HT-29 (cell line): ENCODE measurements at places on chromosomes 5 and 9. TPM values are rescaled to one million over a fixed set of nuclear protein-coding genes. Genes with fewer than 3 reads are reported as not detected.

DNA sequence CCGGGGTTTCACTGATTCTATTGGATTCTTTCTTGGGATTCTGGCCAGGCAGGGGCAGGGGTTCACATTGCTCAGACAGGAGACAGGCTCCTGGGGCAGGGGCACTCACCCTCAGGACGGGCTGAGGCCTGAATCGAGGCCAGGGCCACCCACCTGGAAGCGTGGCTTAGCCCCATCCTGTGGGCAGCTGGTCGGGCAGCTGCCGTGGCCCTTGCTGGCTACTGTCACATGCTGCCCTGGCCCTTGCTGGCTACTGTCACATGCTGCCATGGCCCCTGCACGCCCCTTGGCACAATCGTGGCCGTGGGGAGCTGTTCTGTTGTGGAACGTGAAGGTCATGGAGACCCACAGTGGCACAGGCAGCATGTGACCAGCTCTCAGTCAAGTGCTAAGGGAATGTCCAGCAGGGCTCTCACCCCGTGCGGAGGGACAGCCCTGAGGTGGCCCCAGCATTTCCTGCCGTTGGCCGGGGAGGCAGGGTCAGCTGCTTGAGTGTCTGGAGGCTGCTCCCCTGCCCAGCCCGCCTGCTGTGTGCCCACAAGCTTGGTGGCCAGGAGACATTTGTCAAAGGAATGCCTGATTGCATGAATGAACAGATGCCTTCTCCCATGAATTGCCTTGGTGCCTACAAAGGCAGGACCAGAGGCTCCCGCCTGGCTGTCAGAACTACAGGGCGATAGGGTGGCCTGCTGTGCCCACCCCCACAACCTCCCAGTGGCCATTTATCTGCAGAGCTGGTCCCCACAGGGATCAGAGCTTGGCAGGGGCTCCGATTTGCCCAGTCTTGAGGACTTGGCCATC is 16.9 kb upstream of the TMEM250 start:
- DNase-seq: no peak

- no peak for DNase-seq
Observed at GRCh38 chr9:7478646-7479045, 320.9 kb downstream of the DMAC1 start.

DNA sequence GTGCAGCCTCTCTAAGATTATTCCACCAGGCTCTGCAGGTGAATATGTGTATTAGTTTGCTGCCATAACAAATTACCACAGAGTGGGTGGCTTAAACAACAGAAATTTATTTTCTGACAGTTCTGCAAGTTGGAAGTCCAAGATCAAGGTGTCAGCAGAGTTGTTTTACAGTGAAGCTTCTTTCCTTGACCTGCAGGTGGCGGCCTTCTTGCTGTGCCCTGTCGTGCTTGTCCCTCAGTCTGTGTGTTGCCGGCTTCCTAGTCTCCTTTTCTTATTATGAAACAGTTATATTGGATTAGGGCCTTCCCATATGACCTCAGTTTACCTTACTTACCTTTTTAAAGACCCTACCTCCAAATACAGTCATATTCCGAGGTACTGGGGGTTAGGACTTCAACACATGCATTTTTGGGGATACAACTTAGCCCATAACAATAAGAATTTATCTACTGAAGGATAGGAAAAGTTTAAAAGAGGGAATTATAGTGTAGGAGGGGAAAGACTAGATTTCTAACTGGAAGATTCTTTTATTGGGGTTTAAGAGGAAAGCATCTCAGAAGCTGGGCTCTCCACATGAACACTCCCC is 97.4 kb downstream of the OSTF1 start:
- DNase-seq: peak; percentile 65

GRCh38 chr5:10581867-10582511 is 18.1 kb downstream of the ANKRD33B start:
- no peak for DNase-seq

UBLCP1 gene
- 3.2 and 3.7 TPM in 2 replicates for total RNA-seq

GRCh38 chr5:171457208-171457981 is 37.9 kb downstream of the FGF18 start:
- DNase-seq: no peak

ARPC5L gene
- 66.9 and 76.1 TPM in 2 replicates for total RNA-seq

PPP3R2 gene
- not detected in 2 replicates for total RNA-seq

- DNase-seq: no peak
Observed at GRCh38 chr5:139415221-139415861, 11.5 kb upstream of the SPATA24 start.

PCDHA9 gene
- not detected in 2 replicates for total RNA-seq

PKD2L2 gene
- total RNA-seq: not detected in 2 replicates

- DNase-seq: no peak
Observed at GRCh38 chr5:57452885-57453284, 29.7 kb downstream of the ACTBL2 start.

GRCh38 chr5:113237893-113238292 is 196.9 kb downstream of the TSSK1B start:
- no peak for DNase-seq

IL31RA gene
- not detected in 2 replicates for total RNA-seq

DNA sequence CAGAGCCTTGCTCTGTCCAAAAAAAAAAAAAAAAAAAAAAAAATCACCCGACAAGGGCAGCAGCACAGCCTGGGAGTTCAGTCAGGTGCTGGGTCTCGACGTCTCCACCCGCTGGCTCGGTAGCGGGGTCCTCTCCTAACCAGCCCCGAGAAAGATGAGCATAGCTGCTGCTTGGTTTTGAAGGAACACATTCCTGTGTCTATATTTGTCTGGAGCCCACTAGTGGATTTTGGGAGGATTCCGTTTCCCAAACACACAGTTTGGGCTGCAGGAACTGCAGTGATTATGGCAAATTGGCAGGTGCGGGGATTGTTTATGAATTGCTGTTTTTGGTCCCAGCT is 1.2 kb downstream of the OTULINL start:
- no peak for DNase-seq

GRCh38 chr5:111517853-111518501 is 5.6 kb upstream of the STARD4 start:
- DNase-seq: no peak

DNA sequence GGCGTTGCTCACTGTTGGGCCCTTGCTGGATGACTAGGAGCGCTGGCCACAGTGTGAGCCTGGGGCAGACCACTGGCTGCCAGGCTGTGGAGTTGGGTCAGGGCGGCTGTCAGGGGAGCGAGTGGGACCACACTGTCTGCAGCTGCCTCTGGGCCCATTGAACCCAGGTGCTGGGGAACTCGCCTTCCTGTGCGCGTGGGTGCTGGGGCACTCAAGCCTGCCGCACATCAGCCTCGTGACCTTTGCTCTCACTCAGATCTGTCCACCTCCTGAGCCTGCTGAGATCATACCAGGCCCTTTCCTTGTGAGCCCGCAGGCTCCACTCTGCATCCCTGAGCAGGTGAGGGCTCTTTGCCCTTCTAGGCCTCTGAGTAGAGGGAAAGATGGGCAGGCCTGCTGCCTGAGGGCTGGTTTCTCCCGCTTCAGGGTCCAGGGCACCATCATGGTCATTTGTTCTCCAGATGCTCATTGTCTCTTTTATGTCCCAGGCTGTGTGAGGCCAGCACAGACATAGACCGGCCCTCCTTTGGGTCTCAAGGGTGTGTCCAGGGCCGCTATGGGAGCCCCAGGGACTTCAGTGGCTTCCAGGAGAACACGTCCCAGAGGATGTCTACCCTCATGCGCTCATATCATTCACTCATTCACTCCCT is 26.5 kb downstream of the WNK2 start:
- no peak for DNase-seq

GRCh38 chr9:78032730-78033457 is 1.3 kb upstream of the GNAQ start:
- DNase-seq: peak; percentile 54

- DNase-seq: no peak
Observed at GRCh38 chr9:104572612-104573011, 3.6 kb downstream of the OR13C8 start.

- DNase-seq: no peak
Observed at GRCh38 chr5:168260353-168261226, 30.9 kb upstream of the WWC1 start.

GFI1B gene
- not detected in 2 replicates for total RNA-seq

- peak; percentile 61 for DNase-seq
Observed at GRCh38 chr9:133437753-133438531, 15.8 kb downstream of the ADAMTS13 start.

DMRT3 gene
- total RNA-seq: not detected in 2 replicates

PCDHAC1 gene
- not detected in 2 replicates for total RNA-seq

TUSC1 gene
- 16.6 and 17.9 TPM in 2 replicates for total RNA-seq

LTC4S gene
- not detected in 2 replicates for total RNA-seq

DNA sequence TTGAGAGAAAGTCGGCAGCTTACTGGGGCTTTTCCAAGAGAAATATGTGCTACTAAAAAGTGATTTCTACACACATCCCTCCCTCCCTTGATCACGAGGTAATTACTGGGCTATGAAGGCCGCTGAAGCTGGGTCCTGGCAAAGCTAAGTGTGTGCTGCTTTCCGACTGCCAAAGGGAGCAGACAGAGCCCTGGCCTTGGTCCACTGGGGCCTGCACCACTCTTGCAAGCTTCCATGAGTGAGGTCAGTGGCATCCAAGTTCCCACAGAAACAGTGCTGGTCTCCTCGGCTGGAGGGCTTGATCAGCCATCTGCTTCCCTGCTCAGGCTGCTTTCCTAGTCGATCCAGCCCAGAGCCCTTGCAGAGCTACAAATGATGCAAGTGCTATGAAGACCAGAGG is 154.8 kb upstream of the LHFPL2 start:
- no peak for DNase-seq

DNA sequence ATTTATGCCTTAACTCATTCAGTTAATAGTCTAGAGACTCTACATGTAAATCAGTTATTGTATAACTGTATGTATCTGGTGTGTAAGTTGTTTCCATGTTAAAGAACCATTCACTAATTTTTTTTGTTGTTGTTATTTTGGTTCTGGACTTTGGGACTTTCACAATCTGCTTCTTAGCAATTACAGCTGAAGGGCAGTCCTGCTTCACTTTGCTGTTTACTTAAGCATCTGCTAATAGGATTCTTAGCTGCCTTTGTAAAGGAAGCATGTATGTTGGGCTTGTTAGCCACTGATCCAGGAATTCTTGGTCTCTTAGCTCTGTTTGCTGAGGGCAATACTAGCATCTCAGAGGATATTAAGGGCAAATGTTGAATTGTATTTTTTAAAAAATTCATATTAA is 97.0 kb downstream of the FOCAD start:
- no peak for DNase-seq

DNA sequence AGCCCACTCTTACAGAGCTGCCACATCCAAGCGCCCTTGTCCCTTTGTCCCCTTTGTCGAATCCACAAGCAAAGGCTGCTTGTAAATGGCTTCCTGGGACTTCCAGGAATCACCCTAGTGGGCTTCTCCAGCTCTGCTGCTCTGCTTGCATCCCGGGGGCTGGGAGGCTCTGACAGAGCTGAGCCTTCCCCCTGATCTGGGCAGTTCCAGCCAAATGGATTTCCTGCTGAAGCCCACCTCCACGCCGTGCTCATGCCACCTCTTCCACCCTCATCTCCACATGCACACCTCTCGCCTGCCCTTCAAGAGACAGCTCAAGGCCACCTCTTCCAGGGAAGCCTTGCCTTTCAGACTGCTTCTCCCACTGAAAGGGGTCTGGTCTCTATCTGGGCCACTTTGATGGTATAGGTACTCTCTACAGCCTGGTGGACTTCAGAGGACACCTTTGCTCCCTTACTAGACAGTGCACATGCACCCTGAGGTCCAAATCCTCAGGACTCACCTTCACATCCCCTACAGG is 106.2 kb downstream of the LHFPL2 start:
- DNase-seq: no peak

- no peak for DNase-seq
Observed at GRCh38 chr5:19172926-19173470, 815.0 kb downstream of the CDH18 start.

GRCh38 chr5:132688536-132689339 is 14.9 kb downstream of the IL4 start:
- DNase-seq: no peak

FAM78A gene
- total RNA-seq: 0.57 and 1.2 TPM in 2 replicates

GRCh38 chr5:181200816-181201215 is 4.2 kb downstream of the TRIM7 start:
- DNase-seq: no peak

GRCh38 chr5:111447822-111448221 is 64.5 kb downstream of the STARD4 start:
- no peak for DNase-seq

- no peak for DNase-seq
Observed at GRCh38 chr5:17374973-17375742, 122.9 kb upstream of the TAF11L2 start.

ANKRD34B gene
- total RNA-seq: not detected in 2 replicates

DNA sequence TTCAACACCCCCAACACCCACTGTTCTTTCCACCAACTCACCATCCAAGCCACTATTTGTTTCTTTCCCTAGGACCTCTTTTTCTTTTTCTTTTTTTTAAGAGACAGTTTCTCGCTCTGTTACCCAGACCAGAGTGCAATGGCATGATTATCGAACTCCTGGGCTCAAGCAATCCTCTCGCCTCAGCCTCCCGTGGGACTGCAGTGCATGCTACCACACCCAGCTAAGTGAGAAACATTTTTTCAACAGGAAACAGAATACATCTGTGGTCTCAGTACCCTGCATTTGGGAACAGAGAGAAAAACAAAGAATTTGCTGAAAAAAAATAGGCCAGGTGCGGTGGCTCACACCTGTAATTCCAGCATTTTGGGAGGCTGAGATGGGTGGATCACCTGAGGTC is 24.6 kb downstream of the B4GALT1 start:
- no peak for DNase-seq

TAS2R1 gene
- not detected in 2 replicates for total RNA-seq

- no peak for DNase-seq
Observed at GRCh38 chr9:136255166-136255538, 9.5 kb upstream of the QSOX2 start.

DNA sequence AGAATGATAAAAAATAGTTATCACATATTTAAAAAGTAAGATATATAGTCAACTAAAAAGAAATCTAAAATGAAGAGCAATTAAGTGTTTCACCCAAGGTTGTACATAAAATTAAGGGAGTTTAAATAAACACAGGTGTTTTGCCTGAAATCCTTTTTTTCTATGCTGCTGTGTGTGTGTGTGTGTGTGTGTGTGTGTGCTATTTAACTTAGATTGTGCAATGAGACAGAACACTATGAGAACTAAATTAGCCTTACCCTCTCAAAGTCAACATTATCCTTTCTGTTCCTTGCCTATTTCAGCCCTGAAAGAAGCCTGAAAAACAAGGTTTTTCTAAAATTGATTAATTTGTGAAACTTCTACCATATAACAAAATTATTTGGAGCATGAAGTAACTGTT is 516.2 kb downstream of the ELAVL2 start:
- no peak for DNase-seq

DNA sequence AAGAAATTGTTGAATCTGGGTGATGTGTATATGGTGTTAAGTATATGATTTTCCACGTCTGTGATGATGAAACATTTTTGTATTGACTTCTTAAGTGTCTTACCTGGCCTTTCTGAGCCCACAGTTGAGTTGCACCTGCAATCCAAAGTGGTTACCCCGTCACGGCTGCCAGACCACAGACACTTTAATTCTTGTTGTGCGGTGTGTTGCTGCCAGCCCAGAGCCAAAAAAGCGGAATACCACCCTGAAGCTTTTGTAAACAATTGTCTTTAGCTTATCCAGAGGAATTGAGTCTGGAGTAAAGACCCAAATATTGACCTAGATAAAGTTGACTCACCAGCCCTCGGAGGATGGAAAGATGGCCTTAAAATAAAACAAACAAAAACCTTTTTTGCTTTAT is 35.1 kb downstream of the MTAP start:
- no peak for DNase-seq

ECM2 gene
- not detected in 2 replicates for total RNA-seq

HTR4 gene
- 0.15 TPM in 1 of 2 replicates, not detected in the other for total RNA-seq
